COR-L47 (cell line): ENCODE measurements at places on chromosomes 5 and 9.
A peak's percentile ranks its signal among the peaks of the same experiment; 100 is the strongest.

DNA sequence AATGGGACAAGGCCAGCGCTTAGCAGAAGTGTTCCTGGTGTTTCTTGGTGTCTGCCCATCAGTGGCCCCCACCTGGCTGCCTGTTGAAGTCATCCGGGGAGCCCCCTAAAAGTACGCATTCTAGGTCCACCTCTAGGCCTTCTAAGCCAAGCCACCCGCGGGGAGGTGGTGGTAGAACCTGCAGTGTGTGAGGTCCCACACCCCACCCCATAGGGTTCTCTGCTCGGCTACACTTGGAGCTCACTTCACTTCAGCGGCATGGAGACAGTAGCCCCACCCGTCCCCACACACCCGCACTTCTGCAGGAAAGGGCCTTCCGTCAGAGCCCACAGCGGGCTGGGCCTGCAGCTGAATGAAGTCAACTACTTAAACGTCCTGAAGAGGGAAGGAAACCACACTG lies 29.6 kb upstream of the FCN2 start:
- no peak for DNase-seq

GRCh38 chr9:129166623-129167557 lies 11.2 kb downstream of the IER5L start:
- peak; percentile 50 for DNase-seq

DNA sequence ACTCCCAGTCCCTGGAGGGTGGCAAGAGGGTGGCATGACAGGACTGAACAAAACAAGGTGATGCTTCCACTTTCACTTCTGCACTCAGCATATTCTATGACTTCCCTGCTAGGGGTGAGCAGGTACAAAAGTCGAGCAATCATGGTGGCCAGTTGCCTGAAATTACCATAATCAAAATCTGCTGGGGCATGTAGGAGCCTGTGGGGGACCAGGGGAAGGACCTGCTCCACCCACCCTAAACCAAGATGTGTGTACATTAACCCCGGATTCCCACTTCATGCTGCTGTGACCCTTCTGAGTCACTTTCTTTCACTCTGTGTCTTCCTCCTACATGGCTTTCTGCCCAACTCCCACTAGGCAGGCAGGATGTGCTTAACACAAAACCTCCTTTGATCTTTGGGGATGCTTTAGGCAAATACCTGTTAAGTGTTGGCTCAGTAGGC lies 73.3 kb upstream of the PHF24 start:
- no peak for DNase-seq

DNA sequence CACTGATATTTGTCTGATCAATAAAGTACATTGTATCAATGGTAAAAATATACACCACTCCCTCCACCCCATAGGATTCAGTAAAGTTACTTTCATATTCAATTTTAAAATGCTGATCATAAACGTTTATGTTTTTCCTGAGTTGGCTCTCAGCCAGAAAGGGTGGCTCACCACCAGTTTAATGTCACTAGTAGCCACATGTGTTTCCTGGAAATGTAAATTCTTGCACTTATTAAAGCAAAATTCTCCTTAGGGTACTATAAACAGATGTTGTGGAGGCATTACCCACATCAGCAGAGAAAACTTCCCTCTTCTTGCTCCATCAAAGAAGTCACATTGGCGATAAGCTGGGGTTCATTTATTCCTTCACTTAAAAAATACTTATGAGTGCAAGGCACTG lies 210.3 kb downstream of the SREK1 start:
- DNase-seq = no peak

- no peak for DNase-seq
Observed at GRCh38 chr5:171226096-171226754, 82.8 kb upstream of the TLX3 start.

DNA sequence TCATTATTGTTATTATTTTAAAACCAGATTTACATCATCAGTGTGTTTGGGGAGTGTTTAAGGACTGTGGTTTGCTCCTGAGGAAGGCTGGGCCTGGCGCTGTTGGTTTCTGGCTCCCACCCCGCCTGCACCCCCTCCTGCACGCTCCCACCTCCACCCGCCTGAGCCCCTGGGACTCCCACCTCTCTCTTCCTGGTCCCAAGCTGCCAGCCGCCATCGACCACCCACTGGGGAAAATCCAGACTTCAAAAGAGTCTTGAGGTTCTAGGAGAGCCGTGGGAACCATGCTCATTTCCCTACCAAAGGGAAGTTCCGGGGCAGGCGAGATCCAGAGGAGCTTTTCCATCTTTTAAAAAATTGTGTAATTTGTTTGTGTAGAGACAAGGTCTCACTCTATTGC lies 35.0 kb upstream of the FUBP3 start:
- DNase-seq = no peak

GRCh38 chr5:66378407-66378806 lies 217.8 kb upstream of the MAST4 start:
- DNase-seq = no peak

DNA sequence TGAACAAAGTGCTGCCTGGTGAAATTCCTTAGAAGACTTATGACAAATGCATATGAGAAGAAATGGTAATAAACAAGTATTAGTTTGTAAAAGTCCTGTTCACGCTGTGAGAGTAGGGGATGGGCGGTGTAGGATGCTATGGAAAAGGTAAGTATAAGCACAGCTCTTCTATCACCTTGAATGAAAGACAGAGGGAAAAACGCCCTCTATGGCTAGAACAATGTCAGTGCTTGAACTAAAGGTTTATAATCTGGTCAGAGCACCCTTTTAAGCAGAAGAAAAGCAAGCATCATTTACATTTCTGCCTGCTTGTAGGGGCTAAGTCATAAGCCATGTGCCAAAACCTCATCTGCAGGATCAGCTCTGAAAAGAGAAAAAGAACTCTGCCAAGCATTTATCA lies 115.2 kb downstream of the LHFPL2 start:
- peak; percentile 15 for DNase-seq

GRCh38 chr9:42386477-42386876 lies 203.0 kb downstream of the SPATA31A6 start:
- no peak for DNase-seq

GRCh38 chr5:4511996-4512656 lies 628.0 kb upstream of the ADAMTS16 start:
- DNase-seq = no peak

GRCh38 chr5:151571270-151572173 lies 19.6 kb downstream of the FAT2 start:
- peak; percentile 9 for DNase-seq

- no peak for DNase-seq
Observed at GRCh38 chr5:1875281-1875842, 7.4 kb downstream of the IRX4 start.

GRCh38 chr5:163696579-163696887 lies 191.1 kb downstream of the MAT2B start:
- DNase-seq = no peak

- DNase-seq = no peak
Observed at GRCh38 chr5:10662661-10663488, 98.2 kb downstream of the DAP start.
